ENCODE measurements at places on chromosomes 3 and 15.

GRCh38 chr3:38742550-38742949 is 73.5 kb downstream of the SCN10A start:
- DNase-seq, result no peak

GRCh38 chr3:185460719-185461350 is 38.0 kb downstream of the TMEM41A start:
- no peak for DNase-seq

GRCh38 chr3:123800362-123800682 is 83.8 kb downstream of the MYLK start:
- DNase-seq, result no peak

DNA sequence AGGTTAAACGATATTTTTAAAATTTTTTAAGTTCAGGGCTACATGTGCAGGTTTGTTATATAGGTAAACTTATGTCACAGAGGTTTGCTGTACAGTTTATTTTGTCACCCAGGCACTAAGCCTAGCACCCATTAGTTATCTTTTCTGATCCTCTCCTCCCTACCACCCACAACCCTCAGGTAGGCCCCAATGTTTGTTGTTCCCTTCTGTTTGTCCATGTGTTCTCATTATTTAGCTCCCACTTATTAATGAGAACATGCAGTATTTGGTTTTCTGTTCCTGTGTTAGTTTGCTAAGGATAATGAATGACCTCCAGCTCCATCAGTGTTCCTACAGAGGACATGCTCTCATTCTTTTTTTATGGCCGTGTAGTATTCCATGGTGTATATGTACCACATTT is 14.9 kb downstream of the FAM162A start:
- no peak for DNase-seq
